Effector CD4-positive, alpha-beta T cell (primary cell): ENCODE measurements at places on chromosomes 16 and 17.

- no peak for DNase-seq
Observed at GRCh38 chr17:2070241-2071023, 15.5 kb downstream of the HIC1 start.

DNA sequence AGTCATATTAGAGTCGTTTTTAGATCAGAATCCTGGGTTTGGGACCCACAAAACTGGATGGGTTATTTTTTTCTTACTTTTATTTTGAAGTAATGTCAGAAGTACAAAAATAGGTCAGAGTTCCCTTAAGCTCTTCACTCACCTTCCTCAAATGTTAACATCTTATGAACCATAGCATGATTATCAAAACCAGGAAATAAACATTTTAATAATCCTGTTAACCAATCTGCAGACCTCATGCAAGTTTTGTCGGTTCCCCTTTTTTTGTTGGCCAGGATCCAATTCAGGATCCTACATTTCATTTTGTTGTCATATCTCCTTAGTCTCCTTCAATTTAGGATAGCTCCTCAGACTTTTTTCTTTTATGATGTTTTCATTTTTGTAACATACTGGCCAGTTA lies 162.0 kb downstream of the CHD9 start:
- DNase-seq: no peak

- no peak for DNase-seq
Observed at GRCh38 chr17:17155568-17155967, 50.6 kb downstream of the PLD6 start.

- DNase-seq: no peak
Observed at GRCh38 chr17:22707626-22708025, 1015.3 kb downstream of the KCNJ18 start.

GRCh38 chr17:82470065-82470464 lies 11.5 kb downstream of the NARF start:
- DNase-seq: no peak

- DNase-seq: no peak
Observed at GRCh38 chr17:77428020-77428748, 287.4 kb downstream of the SEC14L1 start.

- DNase-seq: no peak
Observed at GRCh38 chr17:58382872-58383242, 30.9 kb upstream of the SUPT4H1 start.

DNA sequence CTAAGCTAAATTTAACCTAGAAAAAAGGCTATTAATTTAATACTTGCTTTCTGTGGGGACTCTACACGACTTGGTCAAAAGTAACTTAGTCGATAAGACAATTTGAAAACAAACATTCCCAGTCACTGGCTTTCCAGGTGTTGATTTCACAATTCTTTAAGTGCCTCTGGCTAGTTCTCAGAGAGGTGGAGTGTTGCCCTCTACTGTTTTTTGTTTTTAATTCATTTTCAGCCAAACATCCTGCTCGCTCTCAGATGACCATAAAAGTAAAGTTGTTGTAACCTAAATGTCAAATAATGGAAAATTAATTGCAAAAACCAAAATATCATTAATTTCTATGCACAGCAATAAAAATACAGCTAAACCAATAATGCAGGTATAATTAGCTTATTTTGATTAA lies 107.1 kb downstream of the MYO1D start:
- no peak for DNase-seq

- no peak for DNase-seq
Observed at GRCh38 chr17:13569398-13570123, 32.2 kb downstream of the HS3ST3A1 start.

DNA sequence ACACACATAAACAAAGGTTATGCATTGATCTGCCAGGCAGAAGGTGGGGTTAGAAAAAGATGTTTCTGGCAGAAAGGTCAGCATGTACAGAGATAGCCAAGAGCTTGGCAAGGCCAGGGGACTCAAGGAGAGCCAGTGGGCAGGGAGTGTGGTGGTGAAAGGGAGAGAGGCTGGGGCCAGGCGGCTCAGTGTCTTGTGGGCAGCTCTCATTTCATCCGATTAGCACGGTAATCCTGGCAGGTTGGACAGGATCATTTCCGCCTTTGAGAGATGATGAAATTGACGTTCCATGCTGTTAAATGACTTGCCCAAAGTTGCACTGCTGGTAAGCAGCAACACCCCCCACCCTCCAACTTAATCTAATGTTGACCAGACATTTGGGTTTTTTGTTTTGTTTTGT lies 3.6 kb downstream of the CHD9 start:
- no peak for DNase-seq

DNA sequence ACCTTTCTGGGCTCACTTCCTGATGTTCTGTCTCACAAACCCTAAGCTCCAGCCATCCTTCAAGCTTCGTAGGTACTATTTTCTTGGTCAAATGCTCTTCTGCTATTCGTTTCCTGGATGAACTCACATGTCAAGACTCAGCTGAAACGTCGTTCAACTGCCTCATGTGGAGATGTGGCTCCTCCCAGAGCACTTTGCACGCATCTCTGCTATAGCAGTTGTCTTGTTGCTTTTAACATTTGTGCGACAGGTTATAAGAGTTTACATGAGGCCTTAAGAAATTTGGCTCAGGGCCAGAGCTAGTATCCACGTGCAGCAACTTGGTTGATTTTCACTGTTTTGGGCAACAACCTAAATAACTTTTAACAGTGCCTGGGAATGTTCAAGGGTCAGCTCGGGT lies 2.8 kb upstream of the KRT40 start:
- no peak for DNase-seq

- no peak for DNase-seq
Observed at GRCh38 chr17:49859991-49860953, 12.4 kb upstream of the TAC4 start.

DNA sequence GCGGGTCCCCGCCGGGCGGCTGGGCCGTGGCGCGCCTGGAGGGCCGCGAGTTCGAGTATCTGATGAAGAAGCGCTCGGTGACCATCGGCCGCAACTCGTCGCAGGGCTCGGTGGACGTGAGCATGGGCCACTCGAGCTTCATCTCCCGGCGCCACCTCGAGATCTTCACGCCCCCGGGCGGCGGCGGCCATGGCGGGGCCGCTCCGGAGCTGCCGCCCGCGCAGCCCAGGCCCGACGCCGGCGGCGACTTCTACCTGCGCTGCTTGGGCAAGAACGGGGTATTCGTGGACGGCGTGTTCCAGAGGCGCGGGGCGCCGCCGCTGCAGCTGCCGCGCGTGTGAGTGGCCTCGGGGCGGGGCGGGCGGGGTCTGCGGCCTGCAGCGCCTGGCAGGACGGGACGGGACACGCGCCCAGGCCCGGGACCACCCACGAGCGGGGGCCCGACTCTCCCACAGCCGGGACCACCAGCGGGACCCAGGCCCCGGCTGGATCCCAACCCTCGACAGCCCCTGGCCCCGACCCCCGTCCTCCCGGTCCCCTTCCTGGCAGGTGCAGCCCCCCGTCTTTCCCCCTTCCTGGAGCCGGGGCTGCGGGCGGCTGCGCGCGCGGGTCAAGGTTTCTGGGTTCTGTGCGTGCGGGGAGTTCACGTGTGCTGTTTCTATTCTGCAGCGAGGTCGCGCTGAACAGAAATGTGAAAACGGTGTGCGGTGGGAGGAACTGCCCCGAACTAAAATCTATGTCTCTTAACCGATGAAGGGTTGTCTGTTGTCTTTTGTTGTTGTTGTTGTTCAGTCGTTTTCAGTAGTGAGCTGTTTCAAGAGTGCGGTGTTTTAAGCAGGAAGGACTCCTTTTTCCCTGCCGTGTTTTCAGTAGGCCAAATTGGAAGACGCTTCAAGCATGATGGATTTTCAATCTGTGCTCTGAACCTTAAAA lies 705 bp downstream of the FOXK2 start:
- peak; percentile 18 for DNase-seq

GRCh38 chr16:3858801-3859200 lies 21.7 kb downstream of the CREBBP start:
- no peak for DNase-seq
